ENCODE measurements at places on chromosomes 2 and 18.

- DNase-seq, result no peak
These were observed 6.6 kb upstream of the KRTCAP3 start for GRCh38 chr2:27435628-27436027.

- DNase-seq, result no peak
These were observed 486.3 kb downstream of the NR4A2 start for GRCh38 chr2:155846259-155846658.

DNA sequence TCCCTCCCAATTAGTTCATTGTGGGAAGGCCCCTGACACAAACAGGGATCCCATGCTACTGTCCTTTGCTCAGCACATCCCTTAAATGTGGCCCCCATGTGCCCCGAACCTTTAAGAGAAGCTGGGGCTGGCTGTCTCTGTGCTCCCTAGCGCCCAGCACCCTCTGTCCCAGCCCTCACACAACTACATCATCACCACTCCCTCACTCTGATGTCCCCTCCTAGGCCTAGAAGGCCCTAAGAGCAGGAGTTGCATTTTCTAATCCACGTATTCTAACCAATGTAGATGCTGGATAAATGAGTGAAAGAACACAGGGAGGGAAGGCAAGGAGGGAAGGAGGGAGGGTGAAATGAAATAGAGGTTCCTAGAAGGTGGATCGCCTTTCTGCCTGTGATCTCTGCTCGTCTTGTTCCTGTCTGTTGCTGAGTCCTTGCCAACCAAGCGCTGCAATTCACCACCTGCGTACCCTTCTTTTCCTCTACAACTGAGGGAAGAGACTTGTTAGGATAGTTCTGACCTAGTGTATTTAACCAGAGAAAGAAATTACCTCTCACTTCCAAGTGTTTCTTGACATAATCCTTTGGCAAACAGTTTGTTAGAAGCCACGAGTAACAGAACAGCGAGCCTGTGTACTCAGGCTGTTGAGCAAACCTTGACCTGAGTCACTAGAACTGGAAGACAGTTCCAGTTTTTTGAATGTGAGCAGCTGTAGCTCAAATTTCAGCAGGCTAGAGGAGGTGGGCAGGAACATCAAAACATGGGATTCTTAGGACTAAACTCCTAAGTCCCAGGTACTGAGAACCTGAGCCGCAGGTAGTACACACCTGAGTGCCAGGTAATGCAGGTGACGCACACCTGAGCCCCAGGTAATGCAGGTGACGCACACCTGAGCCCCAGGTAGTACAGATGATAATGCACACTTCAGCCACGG lies 181.5 kb upstream of the ID2 start:
- no peak for DNase-seq

GRCh38 chr2:240245706-240246105 lies 105.2 kb upstream of the OTOS start:
- DNase-seq, result no peak

DNA sequence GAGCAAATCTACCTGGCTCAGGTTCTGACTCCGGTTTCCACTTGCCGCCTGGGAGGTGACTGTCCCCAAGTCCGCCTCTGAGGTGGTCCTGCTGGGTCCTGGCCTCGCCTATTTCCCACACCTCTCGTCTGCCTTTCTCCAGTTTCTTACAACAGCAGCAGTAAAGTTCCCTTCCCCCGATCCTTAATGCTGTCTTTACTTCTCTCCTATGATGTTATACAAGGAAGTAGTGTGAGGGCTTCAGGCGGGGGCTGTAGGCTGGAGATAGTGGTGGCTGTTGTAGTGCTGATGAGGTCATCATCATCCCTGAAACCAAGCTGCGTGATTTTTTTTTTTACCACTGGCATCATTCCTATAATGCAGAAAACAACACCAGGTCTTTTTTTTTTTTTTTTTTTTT lies 18.9 kb downstream of the TGIF1 start:
- no peak for DNase-seq

- peak; percentile 13 for DNase-seq
These were observed 63.0 kb upstream of the ACSL3 start for GRCh38 chr2:222797871-222798270.

GRCh38 chr2:189137519-189137918 lies 42.0 kb downstream of the COL5A2 start:
- no peak for DNase-seq

- DNase-seq, result no peak
These were observed 41.1 kb downstream of the PLEKHB2 start for GRCh38 chr2:131146231-131146630.

GRCh38 chr2:14475994-14476393 lies 156.5 kb upstream of the LRATD1 start:
- DNase-seq, result no peak

- no peak for DNase-seq
These were observed 6.1 kb downstream of the CHMP1B start for GRCh38 chr18:11857177-11857887.

DNA sequence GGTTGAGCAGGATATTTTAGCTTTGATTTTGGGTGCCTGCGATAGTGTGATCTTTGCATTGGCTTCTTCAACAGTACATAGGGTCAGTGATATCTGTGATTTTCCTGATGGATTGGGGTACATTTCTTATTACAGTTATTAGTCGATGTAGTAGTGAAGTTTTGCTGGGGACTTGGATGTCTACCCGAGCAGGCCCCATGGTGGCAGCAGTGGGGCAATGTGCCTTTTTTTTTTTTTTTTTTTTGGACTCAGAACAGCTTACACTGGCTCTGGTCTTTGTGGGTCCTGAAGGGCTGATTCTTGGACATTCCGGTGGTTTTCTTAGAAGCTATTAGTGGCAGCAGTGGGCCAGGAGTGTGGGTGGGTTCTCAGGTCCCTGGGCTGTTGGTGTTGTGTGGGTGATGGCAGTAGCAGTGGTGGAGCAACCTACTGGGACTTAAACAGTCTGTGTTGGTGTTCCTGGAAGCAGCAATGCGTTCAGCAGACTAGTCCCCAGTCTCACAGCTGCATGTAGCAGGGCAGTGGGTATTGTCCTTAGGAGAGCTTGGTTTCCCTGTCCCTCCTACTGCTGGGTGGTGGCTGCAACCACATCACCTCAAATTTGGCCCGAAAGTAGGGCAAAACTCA lies 53.7 kb upstream of the SLC4A10 start:
- no peak for DNase-seq

GRCh38 chr2:160667811-160668210 lies 174.2 kb upstream of the RBMS1 start:
- no peak for DNase-seq

DNA sequence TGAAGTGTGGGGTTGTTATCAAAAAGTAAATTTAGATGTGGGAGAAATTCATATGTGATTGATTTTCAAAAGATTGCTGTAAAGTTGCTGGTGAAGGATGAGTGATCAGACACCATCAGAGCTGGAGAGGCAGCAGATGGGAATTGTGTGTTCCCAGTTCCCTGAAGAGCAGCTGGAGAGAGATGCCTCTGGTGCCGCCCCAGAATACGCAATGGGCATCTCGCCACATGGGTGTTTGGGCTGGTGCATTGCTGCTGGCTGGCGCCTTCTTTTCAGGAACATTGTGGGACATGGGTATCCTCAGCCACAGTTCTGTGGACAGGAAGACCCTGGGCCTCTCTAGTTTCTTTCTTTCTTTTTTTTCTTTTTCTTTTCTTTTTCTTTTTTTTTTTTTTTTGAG lies 11.9 kb downstream of the ATG4B start:
- no peak for DNase-seq

- no peak for DNase-seq
These were observed 157.9 kb downstream of the GULP1 start for GRCh38 chr2:188449561-188449960.

- no peak for DNase-seq
These were observed 127.4 kb downstream of the CACNB4 start for GRCh38 chr2:151971301-151972051.

GRCh38 chr2:143705108-143705707 lies 576.0 kb downstream of the ARHGAP15 start:
- DNase-seq, result no peak

GRCh38 chr2:7703048-7703447 lies 785.8 kb downstream of the RNF144A start:
- no peak for DNase-seq

GRCh38 chr2:203637471-203638167 lies 68.8 kb upstream of the CD28 start:
- no peak for DNase-seq

- no peak for DNase-seq
These were observed 97.7 kb upstream of the TFCP2L1 start for GRCh38 chr2:121382744-121383143.

GRCh38 chr2:38268691-38269327 lies 108.3 kb downstream of the ATL2 start:
- no peak for DNase-seq

- DNase-seq, result no peak
These were observed 14.0 kb downstream of the ASPRV1 start for GRCh38 chr2:69947325-69947931.

- no peak for DNase-seq
These were observed 371.6 kb downstream of the EIPR1 start for GRCh38 chr2:3005859-3006501.

DNA sequence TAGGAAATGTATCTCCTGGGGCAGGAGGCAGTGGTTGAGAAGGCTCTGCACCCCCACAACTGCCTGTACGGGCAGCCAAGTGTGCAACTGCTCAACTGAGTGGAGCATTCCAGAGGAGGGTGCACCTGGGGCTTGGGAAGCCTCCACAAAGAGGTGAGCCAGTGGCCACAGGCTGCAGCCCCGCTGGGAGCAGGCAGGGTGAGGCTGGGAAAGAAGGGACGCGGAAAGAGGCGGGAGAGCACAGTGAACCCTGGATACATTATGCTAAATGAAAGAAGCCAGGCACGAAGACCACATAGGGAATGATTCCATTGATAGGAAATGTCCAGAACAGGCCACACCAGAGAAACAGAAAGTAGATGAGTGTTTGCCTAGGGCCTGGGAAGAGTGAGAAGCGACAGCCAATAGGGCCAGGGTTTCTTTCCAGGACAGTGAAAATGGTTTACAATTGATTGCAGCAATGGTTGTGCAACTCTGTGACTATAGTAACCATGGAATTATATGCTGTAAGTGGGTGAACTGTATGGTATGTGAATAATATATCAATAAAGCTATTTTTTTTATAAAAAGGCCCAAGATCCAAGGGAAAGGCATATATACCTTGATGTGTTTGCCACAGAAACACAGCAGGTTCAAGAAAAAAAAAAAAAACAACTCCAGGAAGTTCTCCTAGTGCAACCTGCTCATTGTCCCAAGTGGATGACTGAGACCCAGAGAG lies 82.4 kb downstream of the DDX1 start:
- no peak for DNase-seq

DNA sequence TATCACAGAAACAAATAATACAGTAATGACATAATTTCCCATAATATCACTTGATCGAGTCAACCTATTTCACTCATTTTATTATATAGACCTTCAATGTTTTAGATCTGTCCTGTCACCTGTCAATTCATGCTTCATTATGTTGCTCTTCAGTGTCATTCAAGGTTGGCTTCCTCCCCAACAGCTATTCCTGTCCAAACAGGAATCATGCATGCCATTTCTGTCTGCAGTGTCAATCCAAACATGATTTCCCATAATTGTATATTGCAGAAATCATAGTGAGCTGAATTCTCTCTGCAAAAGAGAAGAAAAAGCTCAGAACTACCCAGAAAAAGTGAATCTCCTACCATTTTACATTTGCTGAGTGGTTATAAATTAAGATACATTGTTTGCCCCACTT lies 628.6 kb downstream of the NR4A2 start:
- no peak for DNase-seq

- DNase-seq, result peak; percentile 58
These were observed 203.6 kb downstream of the UBE2E3 start for GRCh38 chr2:181183878-181184542.

DNA sequence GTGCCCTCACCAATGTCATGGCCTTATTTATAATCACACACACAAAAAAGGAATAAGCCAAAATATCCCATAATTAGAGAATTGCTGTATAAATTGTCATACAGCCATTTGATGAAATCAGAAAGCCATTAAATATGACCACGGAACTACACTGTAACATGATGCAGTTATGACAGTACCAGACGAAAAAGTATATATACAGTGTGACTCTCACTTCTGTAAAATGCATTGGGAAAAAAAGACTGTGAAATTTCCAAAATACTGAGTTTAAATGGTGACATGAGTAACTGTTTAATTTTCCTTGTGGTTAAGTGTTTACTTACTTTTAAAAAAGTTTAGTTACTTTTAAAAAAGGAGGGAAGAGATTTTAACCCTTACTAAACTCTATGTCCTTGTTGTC lies 25.4 kb downstream of the UXS1 start:
- no peak for DNase-seq

GRCh38 chr2:48812416-48812815 lies 56.9 kb upstream of the LHCGR start:
- no peak for DNase-seq

DNA sequence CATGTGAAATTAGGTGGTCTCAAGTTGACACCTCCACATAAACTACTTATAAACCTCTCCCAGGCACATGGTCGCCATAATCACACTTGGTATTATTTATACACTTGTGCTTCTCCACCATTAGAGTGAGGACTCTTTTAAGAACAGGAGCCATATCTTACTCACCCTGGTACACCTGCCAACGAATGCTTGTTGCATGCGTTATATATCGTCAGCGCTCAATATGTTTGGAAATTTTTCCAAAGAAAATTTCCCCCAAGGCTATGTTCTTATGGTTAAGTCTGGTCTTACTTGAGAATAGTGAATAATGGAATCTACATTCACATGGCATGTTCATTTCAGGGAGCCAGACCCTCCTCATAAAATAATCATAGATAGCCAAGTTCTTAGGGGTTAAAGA lies 271.7 kb downstream of the BCL11A start:
- DNase-seq, result no peak

DNA sequence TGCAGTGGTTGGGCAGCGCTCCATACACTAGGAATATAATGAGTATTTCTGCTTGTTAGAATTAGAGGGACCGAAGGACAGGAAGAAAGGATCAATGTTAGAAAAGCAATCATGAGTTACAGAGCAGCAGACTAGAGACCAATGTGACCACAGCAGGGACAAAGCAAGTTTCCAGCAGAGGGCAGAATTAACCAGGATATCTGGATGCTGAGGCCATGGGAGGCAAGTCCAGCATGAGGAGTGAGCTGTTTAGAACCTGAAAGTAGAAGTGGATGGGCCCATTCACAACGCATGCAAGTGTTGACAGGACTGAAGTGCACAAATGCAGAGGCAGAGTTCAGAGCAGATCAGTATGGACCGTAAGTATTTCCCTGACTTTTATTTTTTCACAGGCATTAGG lies 910.4 kb upstream of the GYPC start:
- peak; percentile 4 for DNase-seq

DNA sequence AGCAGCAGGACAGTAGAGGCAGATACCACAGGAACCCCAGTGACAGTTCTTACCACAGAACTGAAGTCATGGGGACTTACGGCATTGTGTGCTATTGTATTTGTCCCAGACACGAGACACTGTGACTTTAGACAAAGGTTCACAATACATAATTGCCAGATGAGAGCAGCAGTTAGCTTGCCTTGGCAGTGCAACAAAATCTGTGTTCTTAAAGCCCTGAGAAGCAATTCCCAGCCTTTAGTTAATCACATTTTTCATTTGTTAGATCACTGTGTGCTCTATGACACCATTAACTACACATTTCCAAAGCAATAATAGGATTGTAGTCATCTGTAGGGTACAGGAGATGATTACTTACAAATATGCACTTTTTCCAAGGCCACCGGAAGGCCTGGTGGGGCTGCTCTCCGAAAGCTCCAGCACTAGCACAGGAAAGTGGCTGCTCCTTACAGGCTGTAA lies 97.5 kb upstream of the LDLRAD4 start:
- no peak for DNase-seq

Data from AML-193 (cell line).